ENCODE measurements at places on chromosomes 5 and 9. TPM values are rescaled to one million over a fixed set of nuclear protein-coding genes. Genes with fewer than 3 reads are reported as not detected.

GRCh38 chr5:58477760-58478376, 13.4 kb upstream of the GAPT start:
- H3K4me3 ChIP-seq = no peak overlapping the region
- H3K36me3 ChIP-seq = no peaks in the 10 kb centered on the region
- H3K4me1 ChIP-seq = no peaks in the 10 kb centered on the region
- H3K27ac ChIP-seq = no peak overlapping the region

The SMIM33 gene
- not detected for total RNA-seq

DNA sequence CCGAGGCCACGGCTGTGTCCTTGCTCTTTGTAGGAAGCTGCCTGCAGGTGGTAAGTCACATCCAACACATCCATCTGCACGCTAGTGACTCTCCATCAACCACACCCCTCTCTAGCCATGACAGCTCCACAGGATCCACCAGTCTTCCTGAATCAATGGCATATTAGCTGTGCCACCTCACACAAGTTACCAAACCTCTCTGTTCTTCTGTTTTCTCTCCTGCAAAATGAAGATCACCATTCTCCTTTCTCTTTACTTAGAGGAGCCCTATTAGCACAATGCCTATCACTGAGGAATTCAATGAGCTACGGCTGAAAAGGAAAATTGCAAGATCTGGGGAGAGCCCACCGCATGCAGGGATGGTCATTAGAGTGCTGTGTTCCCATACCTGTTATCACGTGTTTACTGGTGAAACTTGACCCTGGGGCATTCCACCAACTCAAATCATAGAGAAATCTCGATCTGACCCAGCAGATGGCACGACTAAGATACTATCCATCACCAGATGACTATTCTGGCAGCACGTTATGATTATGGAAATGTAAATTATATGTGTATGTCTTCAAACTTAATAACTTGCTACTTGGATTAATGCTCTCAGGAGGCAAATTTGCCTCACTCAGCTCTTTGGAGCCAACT, 20.9 kb downstream of the WHRN start:
- no peaks in the 10 kb centered on the region for H3K4me1 ChIP-seq
- ATAC-seq = no peak
- no peaks in the 10 kb centered on the region for H3K27me3 ChIP-seq
- H3K4me3 ChIP-seq = no peak overlapping the region
- H3K36me3 ChIP-seq = no peaks in the 10 kb centered on the region

DNA sequence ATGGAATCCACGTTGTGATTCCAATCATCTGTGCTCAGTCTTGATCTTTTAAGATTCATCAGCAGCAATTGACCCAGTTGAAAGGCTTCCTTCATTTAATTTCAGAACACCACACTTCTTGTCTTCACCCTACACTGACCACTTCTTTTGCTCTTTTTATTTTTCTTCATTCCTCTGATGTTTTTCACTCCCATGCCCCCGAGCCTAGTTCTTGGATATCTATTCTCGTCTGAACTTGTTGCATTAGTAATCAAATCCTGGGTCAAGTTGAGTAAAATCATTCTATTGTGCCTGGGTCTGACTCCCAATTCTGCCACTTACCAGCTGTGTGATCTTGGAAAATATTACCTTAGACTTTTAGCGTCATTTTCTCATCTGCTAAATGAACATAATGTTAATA, 356.5 kb downstream of the CDH12 start:
- ATAC-seq = no peak
- H3K36me3 ChIP-seq = no peaks in the 10 kb centered on the region
- no peak overlapping the region for H3K4me3 ChIP-seq
- H3K27me3 ChIP-seq = no peaks in the 10 kb centered on the region

The DCTN3 gene
- 102 TPM for total RNA-seq
